ENCODE measurements at places on chromosomes 4 and X. TPM values are rescaled to one million over a fixed set of nuclear protein-coding genes. Genes with fewer than 3 reads are reported as not detected.

The GPC4 gene
- total RNA-seq, result 0.33 TPM

The SSX2 gene
- total RNA-seq, result not detected

The N4BP2 gene
- 5.3 TPM for total RNA-seq

The CACNA1F gene
- total RNA-seq, result under 0.01 TPM

The GC gene
- not detected for total RNA-seq
